ENCODE measurements at places on chromosomes 13 and 19.

DNA sequence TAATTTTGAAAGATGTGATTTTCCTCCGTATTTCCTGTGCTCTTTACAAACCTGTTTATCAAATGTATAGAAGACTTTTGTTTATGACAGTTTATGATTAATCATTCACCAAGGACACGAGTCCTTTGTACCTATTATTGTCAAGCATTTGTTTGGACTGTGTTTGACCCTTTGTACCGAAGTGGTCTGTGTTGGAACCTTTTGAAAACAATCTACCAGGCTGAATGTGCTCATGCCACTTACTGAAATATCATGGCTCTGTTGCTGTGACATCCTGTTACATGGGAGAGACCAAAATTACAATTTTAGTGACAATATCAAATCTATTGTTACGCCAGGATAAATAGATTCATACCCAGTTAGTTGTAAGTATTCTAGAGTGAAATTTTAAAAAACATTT is 193.6 kb downstream of the IRS2 start:
- no peak for DNase-seq

DNA sequence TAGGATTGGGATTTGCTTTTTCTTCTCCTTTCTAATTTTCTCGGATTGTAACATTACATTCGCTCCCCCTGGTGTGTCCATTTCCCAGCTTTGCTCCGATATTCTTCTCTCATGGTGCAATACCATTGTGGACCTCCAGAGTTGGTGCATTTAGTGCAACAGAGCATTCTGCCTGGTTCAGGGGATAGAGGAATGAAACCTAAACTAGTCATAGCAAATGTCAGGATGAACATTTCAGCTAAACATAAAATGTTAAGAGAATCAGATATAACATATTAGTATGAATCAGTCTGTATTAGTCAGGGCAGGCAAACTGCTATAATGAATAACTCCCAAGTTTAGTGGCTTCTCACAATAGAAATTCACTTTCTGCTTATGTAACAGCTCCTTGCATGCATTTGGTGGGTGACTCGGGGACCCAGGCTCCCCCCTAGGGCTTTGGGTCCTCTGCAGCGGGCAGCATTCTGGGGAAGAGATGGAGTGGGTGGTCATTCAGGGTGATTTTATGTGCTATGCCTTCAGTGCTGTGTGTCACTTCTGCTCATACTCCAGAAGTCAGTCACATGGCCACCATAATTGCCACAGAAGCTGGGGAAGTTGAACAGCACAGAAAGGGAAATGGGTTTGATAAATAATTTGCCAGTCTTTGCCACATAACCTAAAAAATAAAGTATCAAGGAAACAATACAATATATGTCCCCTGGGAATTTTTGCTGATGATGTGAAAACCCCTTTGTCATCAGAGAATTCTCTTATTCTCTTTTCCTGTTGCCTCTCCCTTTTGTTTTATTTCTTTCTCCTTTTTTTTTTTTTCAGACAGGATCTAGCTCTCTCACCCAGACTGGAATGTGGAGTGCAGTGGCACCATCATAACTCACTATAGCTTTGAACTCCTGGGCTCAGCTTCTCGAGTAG is 111.0 kb downstream of the HSPH1 start:
- no peak for DNase-seq

DNA sequence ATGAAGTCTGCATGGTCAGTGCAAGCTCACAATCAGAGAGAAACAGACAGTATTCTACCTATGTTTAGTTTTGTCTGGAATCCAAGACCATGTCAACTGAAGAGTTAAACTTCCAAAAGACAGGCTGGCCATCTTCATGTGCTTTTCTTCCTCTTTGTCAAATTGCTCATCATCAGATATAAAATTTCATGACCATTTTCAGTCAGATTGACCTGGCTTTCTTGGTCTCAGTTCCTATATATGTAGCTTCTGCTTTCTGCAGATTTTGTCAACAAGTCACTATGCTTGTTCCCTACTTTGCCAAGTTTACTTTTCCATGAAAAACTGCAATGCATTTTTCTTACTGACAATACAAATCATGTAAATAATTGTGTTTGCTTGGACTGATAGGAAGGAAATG is 13.9 kb downstream of the SLC46A3 start:
- DNase-seq, result no peak

- no peak for DNase-seq
These were observed 17.0 kb downstream of the KANK2 start for GRCh38 chr19:11180346-11180745.

- DNase-seq, result no peak
These were observed 9.2 kb downstream of the INSL3 start for GRCh38 chr19:17812099-17812498.

DNA sequence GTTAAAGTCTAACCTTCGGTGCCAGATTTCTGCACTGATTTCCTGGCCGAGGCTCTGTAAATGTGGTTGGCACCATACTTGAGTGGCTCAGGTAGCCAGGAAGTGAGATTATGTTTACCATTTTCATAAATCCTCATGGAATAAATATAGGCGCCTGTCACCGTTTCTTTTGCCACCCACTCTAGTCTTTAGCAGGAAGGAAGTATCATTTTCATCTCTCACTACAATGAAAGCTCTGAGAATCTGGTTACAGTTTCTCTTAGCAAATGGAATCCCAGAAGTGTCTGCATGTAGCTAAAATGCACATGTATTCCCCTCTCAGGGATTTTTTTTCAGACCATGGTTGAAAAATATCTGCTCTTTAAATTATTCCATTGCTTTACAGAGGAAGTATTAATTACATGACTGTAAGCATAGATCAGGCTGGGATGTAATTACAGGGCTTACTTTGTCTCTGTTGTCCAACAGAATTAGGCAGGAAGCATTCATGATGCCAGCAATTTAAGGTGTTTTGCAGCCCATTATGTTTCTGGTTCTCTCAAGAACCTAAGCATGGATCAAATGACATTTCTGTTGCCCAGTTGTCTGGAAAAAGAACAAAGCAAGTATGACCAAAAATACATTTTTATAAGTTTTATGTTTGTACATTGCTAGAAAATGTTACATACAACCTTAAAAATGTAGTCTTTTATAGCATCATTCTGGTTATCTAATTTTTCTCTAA is 221.7 kb upstream of the SPRY2 start:
- DNase-seq, result no peak

- DNase-seq, result peak; percentile 16
These were observed 5.0 kb downstream of the ZSCAN5A start for GRCh38 chr19:56309511-56310185.

DNA sequence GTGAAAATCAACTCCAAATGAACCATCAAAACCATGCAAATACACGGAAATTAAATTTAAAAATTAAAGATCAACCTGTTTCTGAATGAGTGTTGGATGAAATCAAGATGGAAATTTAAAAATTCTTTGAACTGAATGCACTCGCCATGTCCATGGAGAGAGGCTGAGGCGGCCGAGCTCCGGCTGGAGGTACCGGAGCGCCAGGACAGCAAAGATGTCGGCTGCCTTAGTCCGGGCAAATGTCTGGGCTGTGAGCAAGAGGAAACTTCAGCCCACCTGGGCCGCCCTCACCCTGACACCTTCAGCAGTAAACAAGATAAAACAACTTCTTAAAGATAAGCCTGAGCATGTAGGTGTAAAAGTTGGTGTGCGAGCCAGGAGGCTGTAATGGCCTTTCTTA is 5.3 kb upstream of the ZNF506 start:
- no peak for DNase-seq

DNA sequence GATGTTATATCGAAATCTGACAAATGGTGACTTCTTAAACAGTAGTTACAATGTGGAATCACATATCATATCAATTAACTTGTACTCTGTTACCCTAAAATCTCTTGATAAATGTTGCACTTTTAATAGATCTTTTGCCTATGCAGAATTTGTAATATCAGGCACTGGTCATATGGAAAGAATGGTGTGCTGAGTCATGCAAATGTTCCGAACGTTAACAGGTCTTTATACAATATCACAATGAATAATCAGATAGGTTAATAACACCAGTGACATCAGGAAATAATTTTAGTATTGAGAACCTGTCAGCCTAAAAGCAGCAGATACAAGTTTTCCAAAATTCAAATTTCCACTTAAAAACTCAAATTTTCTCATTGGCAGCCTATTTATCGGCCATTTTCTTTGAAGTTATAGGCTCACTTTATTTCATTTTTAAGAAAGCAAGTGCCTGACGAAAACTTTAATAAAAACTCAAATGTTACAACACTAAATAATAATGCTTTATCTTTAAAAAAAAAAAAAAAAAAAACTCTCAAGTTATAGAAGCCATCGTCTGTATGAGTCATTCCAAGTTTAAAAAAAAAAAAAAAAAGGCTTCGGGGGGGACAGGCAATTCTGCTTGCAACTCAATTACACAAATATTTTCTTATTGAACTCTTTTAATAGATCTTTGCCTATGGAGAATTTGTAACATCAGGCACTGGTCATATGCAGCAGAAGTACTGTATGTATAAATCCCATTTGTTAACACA is 180.9 kb downstream of the DIAPH3 start:
- no peak for DNase-seq

DNA sequence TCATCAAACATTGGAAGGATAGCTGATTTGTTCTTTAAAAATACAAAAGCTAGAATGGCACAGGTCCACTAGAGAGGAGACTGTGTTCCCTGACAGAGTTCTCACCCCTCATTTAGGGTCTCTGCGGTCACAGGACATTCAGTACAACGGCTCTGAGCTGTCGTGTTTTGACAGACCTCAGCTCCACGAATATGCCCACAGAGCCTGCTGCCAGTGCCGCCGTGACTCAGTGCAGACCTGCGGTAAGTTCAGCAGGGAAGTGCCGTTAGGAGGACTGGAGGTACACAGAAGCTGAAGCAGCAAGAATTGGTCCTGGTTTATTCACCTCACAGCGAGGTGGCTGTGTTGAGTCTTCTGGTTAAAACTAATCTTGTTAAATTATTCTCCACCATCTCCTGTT is 90.0 kb downstream of the TNFRSF19 start:
- no peak for DNase-seq

DNA sequence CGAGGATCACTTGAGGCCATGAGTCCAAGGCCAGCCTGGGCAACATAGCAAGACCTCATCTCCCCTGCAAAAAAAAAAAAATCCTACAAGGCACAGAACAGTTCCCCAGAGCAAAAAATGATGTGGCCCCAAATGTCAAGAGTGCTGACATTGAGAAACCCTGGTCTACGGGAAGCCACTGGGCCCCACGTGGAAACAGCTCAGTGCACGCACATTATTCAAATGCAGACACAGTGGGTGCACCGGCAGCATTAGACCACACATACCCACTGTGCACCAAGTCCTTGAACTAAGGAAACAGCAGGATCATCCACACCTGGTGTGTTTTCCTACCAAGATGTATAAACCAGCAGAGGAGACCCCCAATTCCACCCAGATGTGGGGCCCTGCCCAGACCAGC is 35.0 kb upstream of the ADGRE5 start:
- DNase-seq, result no peak

DNA sequence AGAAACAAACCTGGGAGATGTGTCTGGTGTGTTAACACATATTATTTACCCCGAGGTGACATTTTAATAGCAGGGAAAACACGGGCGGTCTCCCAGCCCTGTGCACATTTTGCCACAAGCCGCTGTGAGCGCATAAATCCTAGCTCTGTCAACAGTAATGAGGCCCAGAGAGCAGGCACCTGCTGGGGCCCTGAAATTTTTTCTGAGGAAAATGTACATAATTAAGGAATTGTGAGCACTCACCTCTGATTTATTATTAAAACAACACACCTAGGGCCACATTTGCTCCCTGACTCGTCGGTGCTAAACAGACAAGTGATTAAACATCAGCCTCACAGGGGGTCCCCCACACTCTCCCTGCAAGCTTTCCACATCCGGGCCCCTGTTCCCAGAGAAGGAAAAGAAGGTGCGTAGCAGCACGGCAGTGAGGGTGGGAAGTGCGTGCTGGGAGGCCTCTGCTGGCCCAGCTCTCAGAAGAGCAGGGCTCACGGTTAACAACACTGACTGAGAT is 616.3 kb downstream of the UQCRFS1 start:
- no peak for DNase-seq

All from stimulated activated CD8-positive, alpha-beta memory T cell treated with anti-CD3 and anti-CD28 coated beads, Interleukin-2, amount 100 ng/mL, for 1 hour (primary cell).